ENCODE measurements at places on chromosomes 5 and 9.
A peak's percentile ranks its signal among the peaks of the same experiment; 100 is the strongest.

- DNase-seq = no peak
Observed at GRCh38 chr5:168324859-168325630, 33.6 kb downstream of the WWC1 start.

- DNase-seq = no peak
Observed at GRCh38 chr9:104923740-104924139, 4.2 kb downstream of the ABCA1 start.

DNA sequence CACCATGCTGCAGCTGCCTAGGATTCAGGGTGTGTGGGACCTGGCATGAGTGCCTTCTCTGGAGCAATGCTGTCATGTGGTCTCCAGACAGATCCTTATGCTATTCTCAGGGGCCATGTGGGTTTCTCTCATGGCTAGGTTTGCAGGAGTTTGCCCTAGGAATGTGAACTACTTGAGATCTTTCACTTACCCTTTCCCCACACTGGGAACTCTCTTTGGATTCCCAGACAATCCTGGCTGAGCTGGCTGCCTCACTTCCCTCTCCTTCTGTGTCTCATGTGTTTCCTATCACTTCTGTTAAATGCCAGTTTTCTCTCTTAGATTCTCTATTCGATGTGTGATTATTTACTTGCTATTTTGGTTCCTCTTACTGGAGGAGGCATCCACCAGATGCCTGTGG, 270.2 kb upstream of the RASA1 start:
- no peak for DNase-seq

- DNase-seq = no peak
Observed at GRCh38 chr9:12463641-12464040, 229.5 kb upstream of the TYRP1 start.

- peak; percentile 29 for DNase-seq
Observed at GRCh38 chr9:94002316-94003140, 47.4 kb upstream of the BARX1 start.

All from NCI-H526 treated with DMSO at 0.1 percent for 48 hours (cell line).